ENCODE measurements at places on chromosomes 3 and 15.

- DNase-seq = no peak
Measured at GRCh38 chr3:175777495-175777894, 918.4 kb downstream of the NAALADL2 start.

DNA sequence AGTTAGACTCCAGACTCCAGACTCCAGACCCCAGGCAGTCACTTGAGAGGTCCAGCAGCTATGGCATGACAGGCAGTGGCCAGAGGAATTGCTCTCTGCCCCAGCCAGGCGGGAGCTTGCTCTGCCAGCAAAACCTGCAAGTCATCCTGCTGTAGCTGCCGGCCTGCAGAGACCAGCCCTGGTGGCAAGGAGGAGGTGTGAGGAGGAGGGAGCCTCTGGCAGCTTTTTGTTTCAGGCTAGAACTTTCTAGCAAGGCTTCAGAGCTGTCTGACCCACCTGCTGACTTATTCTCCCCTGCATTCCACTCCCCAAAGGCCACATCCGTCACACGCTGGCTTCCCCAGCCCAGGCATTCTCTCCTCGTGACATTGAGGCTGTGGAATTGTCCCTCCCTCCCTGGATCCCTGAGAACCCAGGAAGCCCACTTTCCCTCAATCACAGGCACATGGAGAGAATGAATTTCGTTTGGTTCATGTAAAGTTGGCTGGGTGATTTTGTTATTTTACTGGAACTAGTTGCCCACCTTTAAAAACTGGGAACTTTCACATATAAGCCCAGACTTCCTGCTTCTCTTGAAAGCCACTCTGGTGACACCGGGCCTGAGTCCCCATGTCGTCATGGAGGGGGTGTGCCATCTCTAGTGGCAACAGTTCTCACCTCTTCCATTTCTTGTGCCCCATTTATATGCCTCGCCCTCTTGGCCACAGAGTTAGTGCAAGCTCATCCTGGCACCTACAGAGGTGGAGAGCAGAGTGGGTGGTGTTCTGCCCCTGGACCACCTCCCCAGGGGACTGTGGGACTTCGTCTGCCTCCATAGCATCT lies 82.7 kb downstream of the ABHD5 start:
- DNase-seq = no peak

DNA sequence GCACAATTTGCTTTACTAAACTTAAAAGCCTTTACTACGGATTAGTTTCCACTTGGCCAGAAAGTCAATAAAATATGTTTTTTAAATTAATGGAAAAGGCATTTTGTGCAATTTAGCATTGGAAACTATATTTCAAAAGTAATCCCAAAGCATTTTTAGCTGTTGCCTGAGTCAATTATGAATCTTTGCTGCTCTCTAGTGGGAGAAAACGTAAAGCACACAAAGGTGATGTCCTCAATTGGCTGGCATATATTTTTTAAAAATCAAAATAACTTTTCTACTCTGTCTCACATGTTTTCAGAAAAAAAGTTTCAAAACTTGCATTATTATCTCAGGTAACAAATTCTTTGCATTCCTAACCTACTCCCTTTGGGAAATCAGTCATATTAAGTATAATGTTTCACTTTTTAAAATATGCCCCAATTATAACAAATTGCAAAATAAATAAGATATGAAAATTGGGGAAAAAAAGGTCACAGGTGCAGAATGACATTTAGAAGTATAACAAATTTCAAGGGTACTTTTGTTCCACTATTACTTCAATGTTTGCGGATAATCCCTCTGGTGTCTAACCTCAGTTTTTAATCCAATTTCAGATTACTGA lies 47.2 kb upstream of the TEX55 start:
- no peak for DNase-seq

DNA sequence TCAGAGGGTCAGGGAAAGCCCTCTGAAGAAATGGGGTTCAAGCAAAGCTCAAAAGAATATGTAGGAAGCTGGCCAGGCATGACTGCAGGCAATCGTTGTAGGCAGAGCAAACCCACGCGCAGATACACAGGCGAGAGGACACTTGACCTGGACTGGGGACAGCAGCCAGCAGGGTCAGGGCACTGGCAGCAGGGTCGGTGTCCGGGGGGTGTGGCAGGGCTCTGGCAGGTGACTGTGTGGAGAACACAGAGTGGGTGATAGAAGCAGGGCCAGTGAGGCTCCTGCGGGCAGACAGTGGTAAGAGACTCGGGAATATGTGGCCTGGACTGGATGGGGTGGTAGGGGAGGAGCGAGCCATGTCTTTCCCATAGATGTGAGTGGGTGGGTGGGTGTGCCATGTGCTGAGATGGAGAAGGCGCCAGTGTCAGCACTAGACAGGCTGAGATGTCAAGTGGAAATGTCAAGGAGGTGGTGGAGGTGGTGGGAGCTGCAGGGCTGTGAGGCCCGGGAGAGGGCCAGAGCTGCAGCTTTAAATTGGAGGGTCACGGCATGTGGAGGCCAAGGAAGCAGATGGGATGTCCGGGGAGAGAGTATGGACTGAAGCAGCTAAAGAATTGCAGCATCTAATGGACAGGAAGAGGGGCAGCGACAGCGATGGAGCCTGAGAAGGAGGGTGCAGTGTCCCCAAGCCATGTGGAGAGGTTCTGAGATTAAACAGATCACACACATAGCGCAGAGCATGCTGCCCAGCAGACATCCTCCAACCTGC lies 13.4 kb downstream of the TMEM43 start:
- no peak for DNase-seq

- DNase-seq = no peak
Measured at GRCh38 chr15:66474135-66474534, 23.4 kb downstream of the SNAPC5 start.

- DNase-seq = no peak
Measured at GRCh38 chr3:169250000-169250399, 413.5 kb downstream of the MECOM start.

DNA sequence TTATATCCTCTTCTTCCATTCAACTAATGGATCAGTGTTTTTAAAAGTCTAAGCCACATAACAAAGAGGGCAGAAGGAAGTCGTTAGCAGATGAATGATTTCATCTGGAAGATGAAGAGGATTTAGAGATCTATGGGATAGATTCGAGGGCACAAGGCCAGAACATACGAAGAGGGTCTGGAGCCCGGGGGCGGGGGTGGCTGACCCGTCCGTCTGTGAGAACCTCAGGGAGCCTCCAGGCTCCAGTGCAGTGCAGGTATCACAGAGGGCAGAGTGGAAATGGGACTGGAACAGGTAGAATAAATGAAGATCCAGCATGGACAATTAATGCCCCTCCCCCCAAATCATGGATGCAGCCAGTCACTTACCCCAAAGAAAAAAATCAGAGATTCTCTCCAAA lies 1.5 kb upstream of the GOLGA8B start:
- no peak for DNase-seq
